NAMALWA (cell line): ENCODE measurements at places on chromosomes 4 and X.

GRCh38 chrX:109848461-109849050 lies 115.5 kb upstream of the ACSL4 start:
- DNase-seq = no peak

GRCh38 chrX:24646745-24647182 lies 383 bp downstream of the PCYT1B start:
- DNase-seq = no peak

DNA sequence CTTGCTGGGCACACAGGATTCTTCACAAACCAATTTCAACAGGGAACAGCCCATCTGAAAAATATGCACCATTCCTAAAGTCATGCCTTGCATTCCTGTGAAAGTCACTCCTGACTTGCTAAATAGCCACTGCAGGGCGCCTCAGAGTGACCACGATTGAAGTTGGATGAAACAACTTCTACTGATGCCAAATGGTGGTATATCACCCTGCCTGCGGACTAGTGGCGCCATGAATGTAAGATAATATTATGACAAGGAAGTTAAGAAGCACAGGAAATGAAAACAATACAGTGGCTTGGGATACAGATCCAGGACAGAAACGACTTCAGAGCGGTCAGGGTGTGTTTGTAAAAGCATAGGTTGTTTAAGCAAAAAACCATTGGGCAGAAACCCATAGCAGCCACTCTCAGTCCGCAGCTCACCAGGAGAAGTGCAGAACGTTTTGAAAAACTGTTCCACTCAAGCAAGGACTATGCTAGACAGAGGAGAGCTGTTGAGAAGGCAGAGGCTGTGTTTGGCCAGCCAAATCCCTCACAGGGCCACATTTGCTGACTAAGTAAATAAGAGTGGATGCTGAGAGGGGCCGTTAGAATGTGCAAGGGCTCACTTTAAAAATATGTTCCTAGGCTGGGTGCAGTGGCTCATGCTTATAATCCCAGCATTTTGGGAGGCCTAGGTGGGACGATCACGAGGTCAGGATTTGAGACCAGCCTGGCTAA lies 250.4 kb downstream of the PTTG2 start:
- DNase-seq = no peak

DNA sequence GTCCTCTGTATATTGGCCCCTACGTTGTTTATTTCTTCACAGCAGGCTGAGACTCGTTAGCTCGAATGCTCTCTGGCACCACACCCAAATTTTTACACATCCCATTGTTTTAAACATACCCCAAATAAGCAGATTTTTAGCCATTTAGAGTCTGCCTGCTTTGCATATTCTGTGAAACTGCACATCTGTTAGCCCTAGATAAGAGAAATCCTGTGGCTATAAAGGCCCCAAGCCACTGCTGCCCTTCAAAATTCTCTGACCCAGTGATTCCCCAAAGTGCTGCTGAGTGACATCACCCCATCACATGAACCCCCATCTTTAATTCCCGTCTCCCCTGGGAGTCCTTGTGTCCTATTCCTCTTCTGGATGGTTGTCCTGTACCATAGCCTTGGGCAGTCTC lies 20.8 kb downstream of the TEX13C start:
- DNase-seq = no peak

DNA sequence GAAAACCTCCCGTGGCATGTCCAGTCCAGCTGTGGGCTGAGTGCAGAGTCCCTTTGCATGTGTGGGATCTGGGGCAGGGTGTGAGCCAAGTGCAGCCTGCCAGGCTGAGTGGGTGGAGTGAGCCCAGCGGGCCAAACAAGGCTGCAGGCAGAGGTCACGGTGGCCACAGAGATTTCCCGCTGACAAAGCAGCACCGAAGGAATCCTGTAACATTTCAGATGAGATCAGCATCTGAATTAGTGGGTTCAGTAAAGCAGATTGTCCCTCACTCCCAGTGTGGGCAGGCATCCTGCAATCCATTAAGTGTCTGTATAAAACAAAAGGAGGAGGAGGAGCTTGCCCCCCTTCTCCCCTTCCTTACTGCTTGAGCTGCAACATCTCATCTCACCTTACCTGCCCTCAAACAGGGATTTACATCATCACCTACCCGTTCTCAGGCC lies 324.4 kb downstream of the FAT4 start:
- no peak for DNase-seq

GRCh38 chrX:81377329-81377728 lies 175.4 kb downstream of the SH3BGRL start:
- peak; percentile 42 for DNase-seq

DNA sequence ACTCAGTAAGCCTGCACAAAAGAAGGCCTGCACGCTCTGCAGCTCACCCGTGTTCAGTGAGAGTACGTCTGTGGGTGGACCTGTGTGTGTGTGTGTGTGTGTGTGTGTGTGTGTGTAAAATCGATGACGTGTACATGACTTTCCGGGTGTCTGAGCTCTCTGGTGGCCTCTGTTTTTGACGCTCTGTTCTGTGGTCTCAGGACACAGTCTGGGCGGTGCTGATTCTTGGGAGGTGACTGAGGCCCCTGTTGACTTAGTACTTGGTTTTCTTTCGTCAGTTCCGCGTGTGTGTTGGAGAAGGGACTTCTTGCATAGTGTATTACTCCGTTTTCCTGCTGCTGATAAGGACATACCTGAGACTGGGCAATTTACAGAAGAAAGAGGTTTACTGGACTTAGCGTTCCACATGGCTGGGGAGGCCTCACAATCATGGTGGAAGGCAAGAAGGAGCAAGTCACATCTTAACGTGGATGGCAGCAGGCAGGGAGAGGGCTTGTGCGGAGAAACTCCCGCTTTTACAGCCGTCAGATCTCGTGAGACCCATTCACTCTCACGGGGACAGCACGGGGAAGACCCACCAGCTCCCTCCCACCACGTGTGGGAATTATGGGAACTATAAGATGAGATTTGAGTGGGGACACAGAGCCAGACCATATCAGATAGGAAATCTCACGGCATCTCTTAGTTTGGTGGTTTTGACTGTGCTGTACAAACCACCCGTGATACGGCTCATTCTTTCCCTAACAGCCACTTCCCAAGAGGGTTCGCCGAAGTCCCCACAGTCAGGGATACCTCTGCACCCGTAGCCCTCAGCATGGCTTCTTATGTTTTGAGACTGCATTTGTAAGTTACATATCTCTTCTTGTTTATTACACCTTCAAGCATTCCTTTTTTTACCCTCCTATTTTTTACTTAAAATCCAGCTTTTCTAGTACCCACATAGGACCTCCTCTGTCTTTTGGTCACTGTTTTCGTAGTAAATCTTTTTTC lies 24.5 kb downstream of the UVSSA start:
- DNase-seq = no peak

- no peak for DNase-seq
These were observed 780 bp upstream of the NKRF start for GRCh38 chrX:119607018-119607389.

- DNase-seq = peak; percentile 47
These were observed 531 bp downstream of the DGKQ start for GRCh38 chr4:972651-973424.

DNA sequence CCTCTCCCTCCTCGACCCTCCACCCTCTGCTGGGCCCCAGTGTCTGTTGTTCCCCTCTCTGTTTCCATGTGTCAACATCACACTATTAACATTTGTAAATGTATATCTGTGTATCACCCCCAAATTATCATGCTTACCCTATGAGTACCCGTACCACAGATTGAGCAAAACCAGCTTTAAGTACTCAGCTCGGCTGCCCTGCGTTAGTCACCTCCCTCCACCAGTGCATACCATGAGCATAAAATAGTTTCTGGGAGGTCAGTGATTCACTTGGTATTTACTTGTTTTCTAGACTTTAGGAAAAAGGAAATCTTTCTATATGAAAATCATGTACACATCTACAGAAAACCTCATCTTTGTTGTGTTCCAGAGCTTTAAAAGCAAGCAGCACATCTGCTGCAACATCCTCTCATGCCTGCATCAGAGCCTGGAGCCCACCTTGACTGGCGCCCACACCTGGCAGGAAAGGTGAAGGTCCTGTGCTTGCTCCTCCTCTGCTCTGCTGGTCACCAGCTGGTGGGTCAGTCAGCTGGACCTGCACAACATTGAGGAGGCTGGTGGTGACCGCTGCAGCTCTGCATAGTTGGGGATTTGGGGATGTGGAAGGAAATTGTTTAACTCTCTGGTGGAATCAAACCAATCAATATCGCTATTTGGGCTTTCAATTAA lies 214.4 kb upstream of the KLF3 start:
- DNase-seq = no peak

DNA sequence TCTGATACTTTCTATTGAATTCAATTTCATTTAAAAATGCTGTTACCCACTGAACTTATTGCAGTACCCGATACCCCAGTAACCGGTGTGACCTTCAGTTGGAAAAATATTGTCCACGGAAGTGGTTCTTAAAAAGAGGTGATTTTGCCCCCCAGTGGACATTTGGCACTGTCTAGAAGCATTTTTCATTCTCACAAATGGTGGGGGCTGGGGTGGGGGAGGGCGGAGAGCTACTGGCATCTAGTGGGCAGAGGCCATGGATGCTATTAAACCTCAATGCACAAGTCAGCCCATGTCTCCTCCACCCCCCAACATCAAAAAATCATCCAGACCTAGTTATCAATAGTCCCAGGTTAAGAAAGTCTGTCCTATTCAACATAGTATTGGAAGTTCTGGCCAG lies 19.6 kb upstream of the CHM start:
- DNase-seq = peak; percentile 23

GRCh38 chr4:925771-926500 lies 6.2 kb downstream of the GAK start:
- DNase-seq = no peak

DNA sequence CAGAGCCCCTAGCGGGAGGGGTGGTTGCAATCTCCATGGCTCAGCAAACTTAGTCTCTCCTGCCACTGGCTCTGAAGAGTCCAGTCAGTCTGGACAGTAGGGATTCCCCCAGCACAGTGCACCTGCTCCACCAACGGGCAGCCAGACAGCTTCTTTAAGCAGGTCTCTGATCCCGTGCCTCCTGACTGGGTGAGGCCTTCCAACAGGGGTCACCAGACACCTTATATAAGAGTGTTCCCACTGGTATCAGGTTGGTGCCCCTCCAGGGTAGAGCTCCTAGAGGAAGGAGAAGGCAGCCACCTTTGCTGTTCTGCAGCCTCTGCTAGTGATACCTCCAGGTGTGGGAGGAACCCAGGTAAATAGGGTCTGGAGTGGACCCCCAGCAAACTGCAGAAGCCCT lies 1393.4 kb downstream of the STIM2 start:
- no peak for DNase-seq

DNA sequence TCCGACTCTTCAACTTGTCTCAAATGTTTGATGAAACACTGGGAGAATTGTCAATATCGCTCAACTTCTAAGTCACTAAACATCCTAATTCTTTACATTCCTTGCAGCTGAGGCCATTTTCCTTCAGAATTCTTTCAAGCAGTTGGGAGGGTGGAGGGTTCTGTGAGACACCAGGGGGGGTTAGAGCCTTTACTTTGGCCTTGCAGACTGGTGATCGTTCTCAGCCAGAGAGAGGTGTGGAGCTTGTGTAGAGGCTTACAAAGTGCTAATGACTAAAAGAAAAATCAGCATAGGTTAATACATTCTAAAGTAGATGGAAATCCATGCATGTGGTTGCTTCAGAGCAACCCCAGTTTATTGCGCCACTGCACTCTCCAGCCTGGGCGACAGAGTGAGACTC lies 21.3 kb upstream of the SOX3 start:
- DNase-seq = no peak

DNA sequence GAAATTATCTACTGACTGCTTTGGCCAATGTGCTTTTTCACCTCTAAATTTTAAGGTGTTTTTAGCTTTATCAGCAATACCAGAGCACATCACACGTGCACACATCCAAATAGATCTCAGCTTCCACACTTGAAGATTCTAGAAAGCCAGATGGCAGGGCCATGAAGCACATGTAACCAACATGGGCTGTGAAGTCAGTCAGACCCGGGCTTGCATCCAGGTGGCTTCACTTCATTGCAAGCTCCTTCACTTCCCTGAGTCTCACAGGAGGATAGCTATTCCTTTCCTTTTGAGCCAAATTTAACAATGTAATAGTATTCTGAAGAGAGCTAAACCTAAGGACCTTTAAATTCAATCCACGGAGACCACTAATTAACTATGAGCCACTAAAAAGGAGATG lies 86.5 kb downstream of the SH3RF1 start:
- DNase-seq = no peak

DNA sequence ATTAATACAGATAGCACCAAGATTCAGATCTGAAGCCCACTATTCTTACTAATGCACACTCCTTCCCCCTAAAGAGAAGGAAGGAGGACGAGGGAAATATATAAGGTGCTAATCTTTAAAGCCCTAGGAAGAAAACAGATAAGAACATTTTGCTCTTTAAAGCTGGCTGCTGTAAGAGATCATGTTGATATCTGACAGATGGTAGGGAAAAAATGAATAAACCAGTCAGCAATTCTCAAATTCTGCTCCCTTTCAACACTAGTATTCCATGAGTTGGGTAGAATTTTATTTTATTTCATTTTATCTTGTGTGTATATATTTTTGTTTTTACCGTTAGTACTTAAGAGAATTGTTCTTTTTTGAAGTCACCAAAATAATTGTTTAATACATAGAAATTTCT lies 19.2 kb downstream of the OTC start:
- no peak for DNase-seq

- DNase-seq = peak; percentile 6
These were observed 52.5 kb upstream of the TTC29 start for GRCh38 chr4:146998157-146998556.

- DNase-seq = no peak
These were observed 98.0 kb upstream of the STIM2 start for GRCh38 chr4:26762650-26763049.

DNA sequence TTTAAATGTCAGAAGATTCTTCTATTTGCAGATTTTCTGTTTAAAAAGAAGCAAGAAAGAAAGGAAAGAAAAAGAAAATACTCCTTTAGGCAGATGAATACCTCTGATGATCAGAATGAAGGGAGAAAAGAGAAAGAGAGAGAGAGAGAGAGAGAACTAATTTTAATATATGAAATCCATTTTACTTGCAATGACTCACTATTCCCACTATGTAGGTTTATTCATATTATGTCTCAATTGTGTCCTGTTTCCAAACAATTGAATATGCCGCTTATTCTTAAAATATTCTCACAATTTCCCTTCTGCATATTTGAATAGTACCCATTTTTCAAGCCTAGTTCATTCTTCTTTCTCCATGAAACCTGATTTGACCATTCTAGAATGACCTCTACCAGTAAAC lies 11.7 kb downstream of the MEPE start:
- no peak for DNase-seq

- no peak for DNase-seq
These were observed 71.4 kb downstream of the INTS6L start for GRCh38 chrX:135591871-135592270.

- DNase-seq = no peak
These were observed 106.0 kb upstream of the NAP1L5 start for GRCh38 chr4:88803600-88804096.

- peak; percentile 51 for DNase-seq
These were observed 6.3 kb downstream of the MEPE start for GRCh38 chr4:87838890-87839591.

- DNase-seq = no peak
These were observed 984.0 kb upstream of the TENM3 start for GRCh38 chr4:181259081-181259709.

GRCh38 chrX:85897362-85898126 lies 149.8 kb downstream of the CHM start:
- no peak for DNase-seq

- no peak for DNase-seq
These were observed at the start of gene DUSP9 for GRCh38 chrX:153646620-153647373. DUSP9 (plus strand) TSS chrX:153647203; CDS start chrX:153647954, 751 bp downstream.

GRCh38 chrX:15913146-15913545 lies 58.5 kb upstream of the AP1S2 start:
- no peak for DNase-seq
